ENCODE measurements at places on chromosomes 13 and 19.
A peak's percentile ranks its signal among the peaks of the same experiment; 100 is the strongest.

GRCh38 chr19:55091955-55092354, 16.3 kb downstream of the EPS8L1 start:
- DNase-seq, result no peak

- no peak for DNase-seq
These were observed 7.8 kb upstream of the WASF3 start for GRCh38 chr13:26549713-26550112.

DNA sequence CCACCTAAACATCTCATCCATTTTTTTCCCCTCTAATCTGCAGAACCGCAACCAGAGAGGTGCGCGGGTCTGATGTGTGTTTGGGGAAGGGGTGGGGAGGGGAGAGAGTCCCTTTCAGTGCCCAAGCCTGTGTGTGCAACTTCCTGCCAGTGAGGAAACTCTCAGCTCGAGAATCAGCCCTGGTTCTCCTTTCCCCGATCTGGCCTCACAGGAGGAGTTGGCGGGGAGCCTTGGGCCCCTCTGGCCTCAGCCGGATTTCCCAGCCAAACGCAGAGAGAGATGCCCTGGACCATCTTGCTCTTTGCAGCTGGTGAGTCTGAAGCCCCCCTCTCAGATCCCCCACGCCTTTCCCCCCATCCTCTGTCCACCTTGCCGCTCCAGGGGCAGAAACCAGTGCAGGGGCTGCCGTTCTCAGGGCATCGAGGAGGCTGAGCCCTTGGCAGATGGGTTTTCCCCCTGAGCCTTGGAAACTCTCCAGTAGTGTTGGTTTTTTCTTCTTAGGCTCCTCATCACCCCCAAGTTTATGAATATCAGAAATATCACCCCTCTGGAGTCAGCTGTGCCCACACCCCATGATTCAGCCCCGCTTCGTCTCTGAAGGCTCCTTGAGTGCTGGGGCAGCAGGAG, at the start of gene C19orf38:
TSS of gene C19orf38 (plus strand) at position 186 of the 627 bp plus-strand sequence. CDS start at position 280, 94 bp downstream.
- no peak for DNase-seq

DNA sequence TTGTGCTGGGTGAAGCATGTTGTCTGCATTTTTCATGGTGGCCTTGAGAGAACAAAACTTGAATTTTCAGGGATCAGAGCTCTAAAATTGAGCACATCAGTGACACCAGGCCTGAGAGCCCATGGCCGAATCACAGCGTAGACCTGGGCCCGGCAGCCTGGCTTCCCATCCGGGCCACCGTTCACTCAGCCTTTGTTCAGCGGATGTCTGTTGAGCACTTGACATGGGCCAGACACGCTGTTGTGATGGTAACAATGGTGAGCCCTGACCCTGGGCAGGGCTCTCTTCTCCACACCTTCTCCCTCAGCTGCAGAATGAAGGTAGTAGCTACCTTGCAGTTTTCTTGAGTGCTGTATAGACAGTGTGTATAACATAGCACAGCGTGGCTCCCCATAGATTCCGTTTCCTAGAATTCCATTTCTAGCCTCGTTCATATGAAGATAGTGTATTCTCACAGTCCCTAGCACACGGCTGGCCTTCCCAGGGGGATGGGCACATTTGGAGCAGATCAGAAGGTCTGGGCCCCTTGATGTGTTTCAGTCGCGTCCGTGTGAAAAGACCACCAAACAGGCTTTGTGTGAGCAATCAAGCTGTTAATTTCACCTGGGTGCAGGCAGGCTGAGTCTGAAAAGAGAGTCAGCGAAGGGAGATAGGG, 75.3 kb downstream of the RAB20 start:
- no peak for DNase-seq

- peak; percentile 60 for DNase-seq
These were observed 2.8 kb downstream of the MAMSTR start for GRCh38 chr19:48716562-48717291.

- DNase-seq, result no peak
These were observed 4.1 kb upstream of the TLE6 start for GRCh38 chr19:2973229-2973628.

DNA sequence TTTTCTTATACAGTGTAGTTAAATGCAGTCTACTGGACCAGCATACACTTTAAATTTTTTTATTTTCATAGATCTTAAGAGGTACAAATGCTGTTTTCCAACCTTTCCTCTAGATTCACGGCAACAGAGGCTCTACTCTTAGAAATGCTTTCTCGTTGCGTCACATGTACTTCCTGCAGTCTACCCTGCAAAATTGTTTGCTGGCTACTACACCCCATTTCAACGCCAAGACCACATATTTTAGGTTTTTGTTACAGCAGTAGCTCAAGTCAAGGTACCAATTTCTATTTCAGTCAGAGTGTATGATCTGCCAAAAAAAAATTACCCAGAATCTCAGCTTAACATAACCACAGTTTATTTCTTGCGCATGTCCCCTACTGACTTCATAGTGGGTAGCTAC, 94.1 kb downstream of the TNFSF13B start:
- no peak for DNase-seq

DNA sequence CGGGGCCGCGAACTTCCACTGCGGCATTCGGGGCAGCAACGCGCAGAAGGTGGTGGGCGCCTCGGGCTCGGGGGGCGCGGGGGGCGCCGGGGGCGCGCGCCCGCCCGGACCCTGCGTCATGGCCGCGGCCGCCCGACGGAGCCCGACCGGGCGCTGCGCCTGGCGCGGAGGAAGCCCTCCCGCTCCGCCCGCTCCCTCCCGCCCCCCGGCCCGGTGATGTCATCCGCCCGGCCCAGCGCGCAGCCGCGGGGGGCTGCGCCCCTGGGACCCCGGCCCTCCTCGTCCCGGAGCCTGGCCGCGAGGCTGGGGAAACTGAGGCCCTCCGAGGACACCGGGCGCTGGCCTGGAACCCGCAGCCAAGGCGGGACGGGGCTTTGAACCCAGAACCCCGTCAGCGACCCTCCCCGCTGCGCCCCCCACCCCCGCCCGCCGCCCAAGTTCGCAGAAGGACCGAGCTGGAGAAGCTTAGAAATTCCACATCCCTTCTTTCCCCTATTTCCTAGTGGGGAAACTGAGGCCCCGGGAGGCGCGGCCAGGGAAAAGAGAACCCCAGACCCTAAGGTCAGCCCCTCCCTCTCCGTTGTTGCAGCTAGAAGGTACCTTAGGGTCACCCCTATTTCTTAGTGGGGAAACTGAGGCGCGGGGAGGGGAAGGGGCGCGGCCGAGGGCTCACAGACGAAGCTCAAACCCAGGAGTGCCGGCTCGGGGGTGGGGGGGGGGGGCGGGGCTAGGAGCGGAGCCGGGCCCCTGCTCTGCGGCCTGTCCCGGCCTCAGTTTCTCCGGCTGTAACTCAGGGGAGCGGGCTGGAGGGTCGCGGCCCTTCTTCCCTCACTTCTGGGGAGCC, at the start of gene SHC2:
TSS of gene SHC2 (minus strand) at position 157 of the 844 bp plus-strand sequence. CDS start at position 120, 37 bp downstream.
- DNase-seq, result no peak

DNA sequence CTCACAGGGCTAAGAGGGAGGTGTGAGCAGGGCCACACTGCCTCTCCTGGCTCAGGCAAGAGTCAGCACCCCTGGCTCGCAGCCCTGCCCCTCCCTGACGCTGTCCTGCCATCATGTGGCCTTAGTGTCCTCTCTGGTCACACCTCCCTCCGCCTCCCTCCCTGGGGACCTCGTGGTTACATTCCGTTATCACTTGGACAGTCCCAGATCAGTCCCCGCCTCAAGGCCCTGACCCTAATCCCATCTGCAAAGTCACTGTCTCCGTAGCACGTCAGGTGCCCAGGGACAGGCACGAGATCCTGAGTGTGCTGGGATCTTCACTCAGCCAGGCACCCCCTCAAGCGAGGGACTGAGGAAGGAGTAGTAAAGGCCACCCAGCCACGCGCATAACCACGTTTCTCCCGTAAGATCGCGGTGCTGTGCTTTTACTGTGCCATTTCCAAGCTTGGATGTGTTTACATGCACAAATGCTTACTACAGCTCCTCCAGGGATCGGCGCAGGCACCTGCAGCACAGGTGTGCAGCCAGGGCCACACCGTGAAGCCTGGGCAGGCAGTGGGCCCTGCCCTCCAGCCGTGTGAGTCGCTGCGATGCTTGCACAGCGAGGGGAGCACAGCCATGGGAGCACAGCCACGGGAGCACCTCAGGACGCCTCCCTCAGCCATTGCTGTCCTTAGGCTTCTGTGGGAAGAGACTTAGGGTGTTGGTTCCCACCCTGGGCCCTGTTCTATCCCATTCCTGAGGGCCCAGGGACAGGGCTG, 10.7 kb upstream of the TMEM255B start:
- no peak for DNase-seq

DNA sequence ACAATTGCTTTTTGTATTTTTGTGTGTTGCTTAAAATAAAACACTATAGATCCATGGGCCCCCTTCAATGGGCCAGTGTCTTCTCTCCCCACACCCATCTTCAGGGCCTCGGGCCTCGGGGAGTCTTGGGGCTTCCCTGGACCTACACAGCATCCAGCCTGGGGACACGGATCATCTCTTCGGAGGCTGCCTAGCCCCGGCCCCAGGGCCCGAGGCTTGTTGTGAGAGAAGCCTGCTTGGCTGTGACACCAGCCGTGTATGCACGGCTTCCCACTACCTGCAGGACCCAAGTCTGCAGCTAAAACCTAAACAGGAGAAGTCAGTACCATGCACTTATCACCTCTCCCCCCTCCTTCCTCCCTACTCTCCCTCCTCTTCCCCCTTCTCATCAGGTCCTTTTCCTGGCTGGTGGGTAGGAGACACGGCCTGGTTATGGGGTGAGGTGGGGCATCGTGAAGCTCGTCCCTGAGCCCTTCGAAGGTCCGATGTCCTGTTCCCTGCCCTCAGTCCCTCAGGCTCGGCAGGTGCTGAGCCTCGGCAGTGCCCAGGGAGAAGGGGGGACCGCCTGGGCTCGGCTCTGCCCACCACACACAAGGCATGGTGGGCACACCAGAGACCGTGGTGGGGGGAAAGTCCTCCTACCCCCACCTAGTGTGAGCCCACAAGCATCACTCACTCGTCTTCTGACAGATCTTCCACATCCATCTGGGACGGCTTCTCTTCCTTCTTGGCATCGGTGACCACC, 9.5 kb downstream of the C13orf46 start:
- DNase-seq, result no peak

DNA sequence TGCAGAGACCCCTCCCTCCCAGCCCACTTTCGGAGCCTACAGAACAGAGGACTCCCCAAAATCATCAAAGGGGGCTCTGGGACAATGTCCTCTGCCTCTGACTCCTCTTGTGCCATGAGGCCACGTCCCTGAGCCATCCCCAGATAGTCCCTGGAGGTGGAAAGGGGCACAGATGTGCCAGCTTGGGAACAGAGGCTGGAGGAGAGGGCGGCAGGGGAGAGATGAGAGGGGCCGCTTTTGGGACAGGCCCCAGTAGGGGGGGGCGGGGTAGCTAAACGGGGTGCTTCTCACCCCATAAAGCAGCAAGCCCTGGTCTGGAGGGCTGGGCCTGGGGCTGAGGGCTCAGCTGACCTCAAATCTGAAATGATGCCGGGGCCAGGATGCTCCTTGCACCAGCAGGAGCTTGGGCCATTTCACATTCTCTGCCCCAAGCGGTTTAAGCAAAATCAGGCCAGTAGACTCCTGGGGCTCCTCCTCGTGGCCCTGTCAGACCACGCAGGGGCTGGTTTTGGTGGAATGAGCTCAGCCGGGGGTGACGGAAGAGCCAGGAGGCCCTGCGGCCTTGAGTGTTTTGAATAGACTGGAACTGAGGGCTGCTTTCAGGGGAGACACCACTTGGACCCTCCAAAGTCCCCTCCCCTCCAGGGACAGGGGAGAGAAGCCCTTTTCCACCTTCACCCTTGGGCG, 27.1 kb downstream of the ONECUT3 start:
- DNase-seq, result no peak

DNA sequence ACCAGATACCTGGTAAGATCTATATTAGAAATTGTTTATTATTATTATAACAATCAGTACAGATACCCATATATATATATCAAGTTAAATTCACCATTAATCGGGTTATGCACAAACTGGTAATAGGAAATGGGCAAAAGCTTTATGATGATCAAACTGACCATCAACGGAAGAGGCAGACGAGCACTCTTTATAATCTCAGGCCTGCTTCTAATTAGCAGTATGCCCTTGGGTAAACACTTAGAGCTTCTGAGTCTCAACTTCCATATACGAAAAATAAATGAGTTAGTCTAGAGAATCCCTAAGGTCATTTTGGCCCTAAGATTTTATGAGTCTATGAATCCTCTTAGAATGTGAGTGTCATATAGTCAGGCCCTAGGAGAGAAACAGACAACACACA, 710.9 kb downstream of the PCDH9 start:
- no peak for DNase-seq

DNA sequence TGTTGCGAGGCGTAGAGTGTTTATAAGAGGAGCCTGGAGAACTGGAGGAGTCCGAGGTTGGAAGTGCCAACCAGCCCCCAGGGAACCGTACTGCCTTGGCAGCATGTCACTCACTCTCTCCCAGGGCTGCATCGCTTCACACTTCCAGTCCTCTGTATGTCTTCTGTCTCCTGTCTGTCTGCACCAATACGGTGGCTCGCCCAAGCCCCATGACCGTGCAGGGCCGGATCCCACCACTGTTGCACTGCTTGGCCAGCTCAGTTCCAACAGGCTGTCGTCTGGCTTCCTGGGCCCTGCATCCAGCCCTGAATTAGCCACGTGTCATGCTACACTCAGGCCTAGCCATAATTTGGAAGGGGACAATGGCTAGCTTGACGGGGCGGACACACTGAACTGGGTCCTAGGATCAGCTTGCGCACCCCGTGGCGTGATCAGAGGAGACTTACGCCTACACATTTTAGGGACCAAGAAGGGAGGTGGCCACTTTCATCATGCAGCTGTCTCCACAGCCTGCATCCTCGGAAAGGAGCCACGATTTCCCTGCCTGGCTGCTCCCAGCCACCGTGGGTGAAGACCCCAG, 147.1 kb downstream of the URI1 start:
- DNase-seq, result no peak

GRCh38 chr13:83204886-83205285, 677.4 kb downstream of the SLITRK1 start:
- DNase-seq, result no peak

- DNase-seq, result no peak
These were observed 10.7 kb downstream of the MARCHF2 start for GRCh38 chr19:8423817-8424223.

DNA sequence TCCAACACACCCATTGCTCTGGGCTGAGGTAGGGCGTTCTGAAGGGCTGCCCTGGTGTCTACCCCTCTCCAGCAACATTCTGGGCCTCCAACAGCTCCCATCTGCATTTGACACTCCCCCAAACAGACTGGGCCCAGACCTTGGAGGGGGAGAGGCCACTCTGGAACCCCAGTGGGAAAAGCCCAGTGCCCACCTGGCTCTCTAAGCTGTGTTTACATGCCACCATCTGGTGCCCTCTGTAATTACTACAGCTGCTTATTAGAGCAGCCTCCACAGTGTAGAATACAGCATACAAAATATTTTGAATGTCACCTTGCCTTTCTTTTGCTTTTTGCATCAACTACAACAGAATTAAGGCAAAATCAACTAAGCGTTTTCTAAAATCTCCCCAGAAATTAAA, 35.8 kb upstream of the TM9SF2 start:
- no peak for DNase-seq

DNA sequence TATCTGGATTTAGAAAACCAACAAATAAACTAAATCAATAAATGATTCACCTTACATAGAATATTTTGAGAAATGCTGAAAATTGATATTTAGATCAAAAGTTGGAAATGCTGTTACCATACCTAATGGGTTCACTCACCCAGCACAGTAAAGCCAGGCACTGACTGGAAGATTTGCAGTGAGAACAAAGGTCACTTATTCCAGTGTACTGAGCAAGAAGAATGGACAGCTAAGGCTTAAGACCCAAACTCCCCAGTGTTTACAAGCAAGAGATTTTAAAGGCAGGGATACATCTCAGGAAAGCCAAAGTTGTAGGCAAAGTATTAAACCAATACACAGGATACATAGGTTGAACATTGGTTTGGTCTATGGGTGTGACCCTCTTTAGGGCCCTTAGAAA, 523.9 kb upstream of the PCDH9 start:
- DNase-seq, result no peak

GRCh38 chr13:96822895-96823294, 171.4 kb downstream of the OXGR1 start:
- DNase-seq, result no peak
